ENCODE measurements at places on chromosomes 1 and 21.

- DNase-seq: no peak
Observed at GRCh38 chr21:34158866-34159835, 85.8 kb downstream of the MRPS6 start.

DNA sequence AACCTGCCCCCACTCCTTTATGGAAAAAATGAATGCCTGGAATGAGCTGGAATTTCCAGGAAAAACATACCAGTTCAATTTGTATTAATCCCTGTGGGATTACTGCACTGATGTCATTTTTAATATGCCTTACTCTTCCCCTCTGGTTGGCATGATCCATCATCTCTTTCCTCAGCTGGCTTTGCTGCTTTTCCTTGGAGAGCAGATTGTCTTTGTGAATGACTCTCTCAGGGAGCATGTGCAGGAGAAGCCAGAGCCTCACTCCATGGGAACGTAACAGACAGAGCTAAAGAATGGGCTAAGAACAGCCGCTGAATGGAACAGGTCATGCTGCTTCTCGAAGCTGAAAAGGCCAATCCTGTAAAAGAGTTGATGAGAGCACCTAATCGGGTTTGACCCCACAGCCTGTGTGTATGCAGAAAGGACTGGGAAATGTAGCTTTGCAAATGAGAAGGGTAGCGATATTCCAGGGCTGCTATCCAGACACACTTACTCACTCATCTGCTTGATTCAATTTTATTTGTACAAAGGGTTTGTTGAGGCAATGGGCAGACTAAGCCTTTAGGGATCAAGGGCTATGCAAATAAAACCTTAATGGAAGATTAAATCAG, 20.7 kb downstream of the PHC2 start:
- DNase-seq: no peak

- no peak for DNase-seq
Observed at GRCh38 chr1:26844424-26845196, 18.1 kb downstream of the ZDHHC18 start.

DNA sequence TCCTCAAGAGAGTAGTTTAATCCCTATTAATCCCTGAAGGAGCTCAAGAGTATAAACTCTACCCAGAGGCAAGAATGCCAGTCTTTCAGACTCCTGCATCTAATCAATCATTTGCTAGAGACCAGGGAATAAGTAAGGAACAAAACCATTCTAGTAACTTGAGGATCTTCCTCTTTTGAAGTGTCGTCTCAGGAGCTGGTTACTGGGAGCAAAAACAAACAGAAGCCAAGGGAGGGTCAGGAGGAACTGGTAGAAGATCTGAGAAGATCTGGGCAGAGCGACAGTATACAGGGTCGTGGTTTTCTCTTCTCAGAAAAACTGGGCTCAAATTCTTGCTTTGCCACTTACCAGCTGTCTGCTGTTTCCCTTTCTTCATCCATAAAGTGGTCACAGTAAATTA, 69.3 kb downstream of the RPS6KA1 start:
- no peak for DNase-seq

- DNase-seq: no peak
Observed at GRCh38 chr21:45747802-45748445, 104.4 kb downstream of the PCBP3 start.

GRCh38 chr1:31346785-31347184, 26.1 kb downstream of the FABP3 start:
- no peak for DNase-seq

Data from stimulated activated CD8-positive, alpha-beta memory T cell treated with anti-CD3 and anti-CD28 coated beads, Interleukin-4, amount 100 ng/mL, for 4 hours (primary cell).